ENCODE measurements at places on chromosomes 4 and X.

- no peak for DNase-seq
These were observed 53.9 kb upstream of the PPP2R3B start for GRCh38 chrX:440636-441035.

GRCh38 chr4:183287309-183287659, 32.8 kb downstream of the CLDN22 start:
- no peak for DNase-seq

DNA sequence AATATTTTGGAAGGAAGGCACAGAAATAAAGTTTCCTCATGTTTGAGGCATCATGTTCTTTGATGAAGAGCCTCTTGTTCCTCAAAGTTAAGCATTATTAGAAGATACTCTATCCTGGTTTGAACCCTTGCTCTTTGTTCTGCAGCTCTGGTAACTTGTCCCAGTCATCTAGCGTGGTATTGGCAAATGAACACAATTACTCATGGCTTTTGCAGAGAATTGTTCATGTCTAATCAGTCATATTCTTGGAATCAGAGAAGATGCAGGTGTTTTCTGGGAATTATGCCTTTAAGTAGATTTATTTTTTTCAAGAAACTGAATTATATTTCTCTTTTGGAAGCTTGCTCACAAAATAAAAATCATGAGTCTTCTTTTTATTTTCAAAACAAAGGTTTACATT, 52.9 kb upstream of the HPGDS start:
- DNase-seq: no peak

GRCh38 chrX:123185721-123186120, 1.6 kb downstream of the GRIA3 start:
- DNase-seq: no peak

Data from NCI-H748 treated with DMSO at 0.1 percent for 48 hours (cell line).